ENCODE measurements at places on chromosomes 1 and 21. TPM values are rescaled to one million over a fixed set of nuclear protein-coding genes. Genes with fewer than 3 reads are reported as not detected.

Gene ENAH
- total RNA-seq = 318 TPM

GRCh38 chr1:187641015-187641414 lies 812.3 kb downstream of the PLA2G4A start:
- no peaks in the 10 kb centered on the region for H3K27me3 ChIP-seq
- H3K4me1 ChIP-seq = no peaks in the 10 kb centered on the region
- H3K36me3 ChIP-seq = no peaks in the 10 kb centered on the region

Gene CFAP141
- not detected for total RNA-seq

Gene KHDRBS1
- total RNA-seq = 284 TPM

GRCh38 chr1:231546693-231547092 lies 18.2 kb downstream of the TSNAX start:
- no peaks in the 10 kb centered on the region for H3K36me3 ChIP-seq
- peaks cover 10% of the 10 kb centered on the region for H3K4me1 ChIP-seq
- no peaks in the 10 kb centered on the region for H3K27me3 ChIP-seq
- no peak for DNase-seq
- H3K4me3 ChIP-seq = no peak overlapping the region

Gene AGPAT3
- total RNA-seq = 5.8 TPM

- no peak overlapping the region for H3K4me3 ChIP-seq
- no peaks in the 10 kb centered on the region for H3K4me1 ChIP-seq
- H3K36me3 ChIP-seq = peaks cover 26% of the 10 kb centered on the region
- no peak overlapping the region for H3K27ac ChIP-seq
- no peak for DNase-seq
Observed at GRCh38 chr1:173489929-173490328, 12.8 kb downstream of the PRDX6 start.

GRCh38 chr1:64100791-64101190 lies 102.6 kb upstream of the UBE2U start:
- peaks cover 6% of the 10 kb centered on the region for H3K4me1 ChIP-seq
- H3K27me3 ChIP-seq = no peaks in the 10 kb centered on the region
- no peaks in the 10 kb centered on the region for H3K36me3 ChIP-seq
- no peak overlapping the region for H3K4me3 ChIP-seq
- no peak overlapping the region for H3K27ac ChIP-seq

DNA sequence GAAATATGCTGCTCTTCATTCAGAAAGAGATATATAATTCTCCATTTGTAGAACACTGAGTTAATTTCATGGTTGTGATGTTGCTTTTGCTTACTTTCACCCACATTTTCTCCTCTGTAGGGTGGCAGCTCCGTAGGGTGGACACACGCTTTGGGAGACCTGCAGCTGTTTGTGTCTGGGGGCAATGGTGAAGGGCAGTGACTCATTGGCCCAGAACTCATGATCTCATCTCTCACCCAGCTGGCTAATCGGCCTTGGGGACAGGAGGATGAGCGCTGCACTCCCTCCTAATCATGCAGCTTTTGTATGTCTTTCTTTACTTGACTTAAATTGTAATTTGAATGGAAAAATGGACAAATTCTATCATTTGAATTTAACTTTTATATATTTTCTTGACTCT lies 9.6 kb downstream of the DISC1 start:
- H3K4me1 ChIP-seq = no peaks in the 10 kb centered on the region
- no peak overlapping the region for H3K4me3 ChIP-seq
- no peaks in the 10 kb centered on the region for H3K27me3 ChIP-seq
- H3K36me3 ChIP-seq = no peaks in the 10 kb centered on the region

GRCh38 chr1:218959784-218960183 lies 213.9 kb upstream of the LYPLAL1 start:
- H3K27me3 ChIP-seq = no peaks in the 10 kb centered on the region
- no peak overlapping the region for H3K27ac ChIP-seq
- DNase-seq = no peak
- H3K36me3 ChIP-seq = no peaks in the 10 kb centered on the region
- no peak overlapping the region for H3K4me3 ChIP-seq

Gene TMEM269
- total RNA-seq = 0.35 TPM

DNA sequence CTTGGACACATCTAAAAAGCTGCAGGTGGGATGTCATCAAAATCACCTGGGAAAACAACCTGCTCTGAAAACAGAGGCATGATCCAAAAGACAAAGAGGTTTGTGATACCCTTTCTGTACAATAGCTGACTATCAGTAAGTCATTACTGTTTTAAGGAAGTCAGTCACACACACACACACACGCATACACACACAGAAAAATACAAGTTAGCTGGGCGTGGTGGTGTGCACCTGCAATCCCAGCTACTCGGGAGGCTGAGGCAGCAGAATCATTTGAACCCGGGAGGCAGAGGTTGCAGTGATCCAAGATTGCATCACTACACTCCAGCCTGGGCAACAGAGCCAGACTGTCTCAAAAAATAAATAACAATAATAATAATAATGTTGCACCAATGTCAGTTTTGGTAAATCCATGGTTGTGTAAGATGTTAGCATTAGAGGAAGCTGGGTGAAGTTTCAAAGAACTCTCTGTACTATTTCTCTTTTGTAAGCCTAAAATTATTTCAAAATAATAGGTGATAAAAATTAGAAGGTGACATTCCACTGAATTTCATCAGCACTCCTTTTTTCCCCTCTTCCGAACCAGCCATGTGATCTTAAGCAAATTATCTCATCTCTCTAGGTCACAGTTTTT lies 9.9 kb upstream of the HLCS start:
- no peak overlapping the region for H3K4me3 ChIP-seq
- peaks cover 15% of the 10 kb centered on the region for H3K27me3 ChIP-seq
- H3K4me1 ChIP-seq = peaks cover 5% of the 10 kb centered on the region
- H3K27ac ChIP-seq = no peak overlapping the region
- H3K36me3 ChIP-seq = no peaks in the 10 kb centered on the region

- no peaks in the 10 kb centered on the region for H3K27me3 ChIP-seq
- H3K36me3 ChIP-seq = no peaks in the 10 kb centered on the region
- no peak for DNase-seq
- H3K4me3 ChIP-seq = no peak overlapping the region
Observed at GRCh38 chr1:79726911-79727310, 720.4 kb upstream of the ADGRL4 start.

- H3K27me3 ChIP-seq = no peaks in the 10 kb centered on the region
- H3K4me3 ChIP-seq = no peak overlapping the region
- no peaks in the 10 kb centered on the region for H3K4me1 ChIP-seq
- H3K27ac ChIP-seq = no peak overlapping the region
- no peak for DNase-seq
Observed at GRCh38 chr21:41803316-41803715, 36.5 kb upstream of the RIPK4 start.

GRCh38 chr1:7667625-7668218 lies 103.4 kb upstream of the VAMP3 start:
- peaks cover 12% of the 10 kb centered on the region for H3K4me1 ChIP-seq
- H3K27ac ChIP-seq = no peak overlapping the region
- DNase-seq = peak; percentile 53
- H3K4me3 ChIP-seq = no peak overlapping the region
- H3K36me3 ChIP-seq = no peaks in the 10 kb centered on the region
- no peaks in the 10 kb centered on the region for H3K27me3 ChIP-seq

Gene LRRC53
- not detected for total RNA-seq

Gene FCRL1
- total RNA-seq = not detected

DNA sequence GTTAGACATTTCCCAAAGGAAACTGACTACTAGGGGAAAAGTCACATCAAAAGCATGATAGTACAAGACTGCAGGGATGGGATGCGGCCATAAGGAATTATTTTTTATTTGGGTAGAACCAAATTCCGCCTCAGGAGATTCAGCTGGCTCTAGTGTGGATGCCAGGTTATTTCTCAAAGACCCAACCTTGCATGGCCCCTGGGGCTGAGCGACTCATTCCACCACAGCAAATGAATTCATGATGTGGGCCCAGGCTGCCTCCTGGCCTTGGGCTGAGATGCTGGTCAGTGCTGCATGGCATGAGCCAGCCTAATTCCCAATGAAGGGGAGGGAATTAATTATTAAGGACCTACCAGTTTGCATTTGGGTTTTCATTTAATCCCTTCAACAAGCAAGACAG lies 11.8 kb downstream of the TMEM35B start:
- H3K27me3 ChIP-seq = no peaks in the 10 kb centered on the region
- H3K4me3 ChIP-seq = no peak overlapping the region
- DNase-seq = no peak
- no peaks in the 10 kb centered on the region for H3K36me3 ChIP-seq

DNA sequence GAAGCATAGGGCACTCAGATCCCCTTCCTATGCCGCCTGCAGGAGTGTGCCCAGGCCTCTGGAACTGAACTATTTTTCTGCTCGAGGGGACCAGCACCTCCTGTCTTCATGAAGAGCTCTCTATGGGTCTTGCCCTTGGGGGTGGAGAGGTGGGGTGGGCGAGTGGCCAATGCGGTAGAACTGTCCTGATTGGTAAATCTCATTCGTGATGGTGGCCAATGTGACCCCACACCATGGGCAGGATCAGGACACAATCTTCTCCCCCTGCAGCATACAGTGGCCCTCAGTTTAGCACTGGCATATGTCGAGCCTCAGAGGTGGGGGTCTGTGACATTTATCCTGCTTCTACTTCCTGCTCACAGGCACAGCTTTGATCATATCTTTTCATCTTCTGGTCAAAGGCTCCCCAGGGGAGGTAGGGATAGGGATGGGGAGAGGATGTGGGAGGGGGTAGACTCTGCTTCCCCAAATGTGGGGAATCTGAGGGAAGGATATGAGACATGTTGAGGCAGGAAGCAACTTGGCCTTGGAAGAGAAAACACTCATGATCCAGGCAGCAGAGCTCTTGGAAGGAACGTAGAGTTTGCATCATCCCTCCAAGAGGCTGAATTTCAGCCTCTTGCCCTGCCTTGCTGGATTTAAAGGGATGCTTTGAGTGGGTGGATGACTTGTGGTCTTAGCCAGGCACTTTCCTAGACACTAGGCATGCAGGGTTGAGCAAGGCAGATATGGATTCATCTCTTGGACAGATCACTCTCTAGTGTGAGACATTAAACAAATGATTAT lies 81.8 kb downstream of the LAMC2 start:
- H3K27ac ChIP-seq = no peak overlapping the region
- no peak overlapping the region for H3K4me3 ChIP-seq
- no peak for DNase-seq

- H3K4me1 ChIP-seq = no peaks in the 10 kb centered on the region
- no peaks in the 10 kb centered on the region for H3K36me3 ChIP-seq
- no peak overlapping the region for H3K4me3 ChIP-seq
Observed at GRCh38 chr1:112318698-112319370, 77.2 kb upstream of the CTTNBP2NL start.
